Activated T-cell treated with anti-CD3 and anti-CD28 coated beads, Interleukin-2, amount 50 U/mL, for 4 hours (primary cell): ENCODE measurements at places on chromosomes 11 and 22. TPM values are rescaled to one million over a fixed set of nuclear protein-coding genes. Genes with fewer than 3 reads are reported as not detected.

The ARHGAP20 gene
- total RNA-seq: not detected

- DNase-seq: no peak
These were observed 25.9 kb upstream of the PDE2A start for GRCh38 chr11:72700146-72700545.

DNA sequence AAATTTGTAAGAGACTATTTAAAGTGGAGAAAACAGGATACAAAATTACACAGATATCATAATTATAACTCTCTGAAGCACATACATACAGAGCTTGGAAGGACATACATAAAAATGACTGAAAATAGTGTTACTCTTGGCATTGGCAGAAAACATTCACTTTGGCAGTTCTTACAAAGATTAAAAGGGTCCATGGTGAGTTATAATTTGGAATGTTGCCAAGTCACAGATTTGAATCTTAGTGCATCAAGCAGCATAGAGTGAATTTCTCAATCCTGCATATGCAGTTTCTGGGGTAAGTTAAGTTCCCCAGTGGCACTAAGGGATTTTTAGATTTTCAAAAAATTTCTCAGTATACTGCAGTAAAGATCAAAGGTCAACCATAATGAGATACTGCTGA lies 115.9 kb downstream of the CCDC81 start:
- DNase-seq: no peak

GRCh38 chr11:4886186-4886585 lies 4.5 kb downstream of the OR51T1 start:
- DNase-seq: no peak

DNA sequence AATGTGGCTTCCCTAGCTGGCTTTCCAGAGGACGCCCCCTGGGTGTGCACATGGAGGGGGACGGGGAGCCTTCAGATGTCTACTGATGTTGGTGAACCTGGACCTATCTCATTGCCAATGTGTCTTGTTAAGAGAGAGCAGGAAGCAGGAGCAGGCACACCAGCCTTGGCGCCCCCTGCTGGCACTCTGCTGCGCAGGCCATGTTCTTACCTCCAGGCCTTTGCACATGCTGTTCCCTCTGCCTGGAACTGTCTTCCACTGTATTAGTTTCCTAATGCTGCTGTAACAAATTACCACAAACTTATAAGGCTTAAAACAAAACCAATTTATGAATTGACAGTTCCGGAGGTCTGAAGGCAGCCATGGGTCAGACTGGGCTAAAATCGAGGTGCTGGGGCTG lies 23.6 kb upstream of the MN1 start:
- DNase-seq: no peak

The XPNPEP3 gene
- total RNA-seq: 24.7 TPM

GRCh38 chr11:35427071-35427470 lies 7.7 kb upstream of the SLC1A2 start:
- no peak for DNase-seq

GRCh38 chr11:79200398-79201070 lies 240.3 kb downstream of the TENM4 start:
- no peak for DNase-seq

DNA sequence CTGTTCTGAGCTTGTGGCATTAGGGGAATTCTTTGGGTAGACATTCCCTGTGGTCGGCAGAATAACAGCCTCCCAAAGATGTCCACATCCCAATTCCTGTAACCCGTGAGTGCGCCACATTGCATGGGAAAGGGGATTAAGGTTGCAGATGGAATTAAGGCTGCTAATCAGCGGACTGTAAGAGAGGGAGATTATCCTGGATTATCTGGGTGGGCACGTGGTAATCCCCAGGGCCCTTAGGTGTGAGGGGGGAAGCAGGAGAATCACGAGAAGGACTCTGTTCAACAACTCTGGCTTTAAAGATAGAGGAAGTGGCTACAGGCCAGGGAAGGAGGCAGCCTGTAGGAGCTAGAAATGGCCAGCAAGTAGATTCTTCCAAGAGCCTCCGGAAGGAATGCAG lies 16.0 kb downstream of the CACNG2 start:
- no peak for DNase-seq

DNA sequence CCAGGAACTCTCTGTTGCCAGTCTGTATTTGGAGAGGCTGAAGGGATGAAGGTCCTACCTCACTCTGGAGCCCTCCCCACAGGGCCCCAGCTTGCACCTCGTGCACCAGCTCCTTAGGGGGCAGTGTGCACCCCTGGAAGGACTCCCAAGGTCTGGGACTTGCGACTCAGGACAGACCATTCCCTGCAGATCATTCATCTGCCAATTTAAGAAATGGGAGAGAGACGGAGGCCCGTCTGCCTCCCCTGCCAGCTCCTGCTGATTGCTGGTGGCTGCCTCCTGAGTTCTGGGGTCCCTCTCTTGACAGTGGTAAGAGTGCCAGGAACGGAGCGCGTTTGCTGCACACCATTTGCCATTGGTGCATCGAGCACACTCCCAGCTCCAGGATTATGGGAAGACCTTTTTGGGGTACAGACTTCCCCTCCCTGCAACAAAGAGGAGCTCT lies 27.4 kb upstream of the MALAT1 start:
- DNase-seq: no peak
